ENCODE measurements at places on chromosomes 6 and 20.

DNA sequence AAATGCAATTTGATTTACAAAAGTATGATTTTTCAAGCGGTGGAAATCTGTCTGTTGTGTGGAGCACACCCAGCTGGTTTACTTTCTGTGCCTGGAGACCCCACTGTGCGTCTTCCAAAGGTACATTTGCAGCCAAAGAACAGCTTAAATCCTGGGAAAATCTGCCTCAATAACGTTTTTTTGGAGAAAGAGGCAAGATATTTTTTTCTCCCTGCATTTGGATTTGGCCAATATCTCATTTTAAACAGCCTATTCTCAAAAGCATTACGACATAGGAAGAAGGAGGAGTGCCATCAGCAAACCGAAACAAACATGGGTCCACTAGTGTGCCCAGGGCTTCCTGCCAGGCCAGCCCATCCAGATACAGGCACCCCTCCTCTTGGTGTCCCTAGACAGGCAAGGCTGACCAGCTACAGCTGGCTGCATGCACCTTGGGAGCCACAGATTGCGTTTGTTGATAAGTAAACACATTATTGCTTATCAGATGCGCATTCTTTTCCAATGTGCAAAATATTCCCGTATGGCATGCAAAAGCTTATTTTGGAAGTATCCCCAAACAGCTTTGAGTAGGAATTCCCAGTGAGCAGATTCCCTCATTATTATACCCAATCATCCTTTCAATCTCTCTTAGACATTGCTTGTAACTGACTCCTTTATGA, 184.5 kb upstream of the MARCKS start:
- H3K27me3 ChIP-seq, result no peaks in the 10 kb centered on the region
- no peaks in the 10 kb centered on the region for H3K36me3 ChIP-seq
- peaks cover 5% of the 10 kb centered on the region for H3K4me1 ChIP-seq
- no peak overlapping the region for H3K4me3 ChIP-seq
- no peak for DNase-seq

- H3K27ac ChIP-seq, result no peak overlapping the region
- no peaks in the 10 kb centered on the region for H3K4me1 ChIP-seq
- no peaks in the 10 kb centered on the region for H3K27me3 ChIP-seq
- no peak for DNase-seq
Measured at GRCh38 chr6:93985953-93986352, 566.6 kb upstream of the EPHA7 start.

DNA sequence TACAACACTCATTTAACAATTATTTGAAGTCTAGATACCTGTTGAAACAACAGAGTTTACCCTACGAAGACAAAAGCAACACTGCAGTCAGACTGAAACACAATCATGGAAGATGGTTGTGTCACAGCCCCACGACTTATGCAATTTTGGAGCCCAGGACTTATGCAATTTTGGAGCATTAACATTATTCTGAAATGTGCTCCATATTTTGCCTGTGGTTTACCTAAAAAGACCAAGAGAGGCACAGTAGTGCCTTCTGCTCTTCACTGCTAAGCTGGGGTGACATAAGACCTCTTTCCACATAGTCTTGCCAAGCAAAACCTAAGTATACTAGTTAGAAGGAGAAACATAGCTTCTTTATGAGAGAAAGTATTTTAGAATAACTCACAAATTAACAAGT, 216.5 kb downstream of the PTPRK start:
- no peaks in the 10 kb centered on the region for H3K4me1 ChIP-seq
- H3K27ac ChIP-seq, result no peak overlapping the region
- no peaks in the 10 kb centered on the region for H3K36me3 ChIP-seq
- H3K27me3 ChIP-seq, result no peaks in the 10 kb centered on the region
- no peak for DNase-seq

- H3K4me3 ChIP-seq, result no peak overlapping the region
- DNase-seq, result no peak
- H3K36me3 ChIP-seq, result no peaks in the 10 kb centered on the region
- H3K4me1 ChIP-seq, result no peaks in the 10 kb centered on the region
- no peaks in the 10 kb centered on the region for H3K27me3 ChIP-seq
Measured at GRCh38 chr20:23255106-23255505, 95.5 kb upstream of the NXT1 start.

GRCh38 chr6:12151433-12151820, 138.7 kb upstream of the EDN1 start:
- no peak for DNase-seq
- no peaks in the 10 kb centered on the region for H3K4me1 ChIP-seq
- no peaks in the 10 kb centered on the region for H3K36me3 ChIP-seq
- H3K27me3 ChIP-seq, result no peaks in the 10 kb centered on the region
- no peak overlapping the region for H3K4me3 ChIP-seq

GRCh38 chr6:91886183-91886795, 1299.4 kb upstream of the MAP3K7 start:
- H3K4me1 ChIP-seq, result no peaks in the 10 kb centered on the region
- no peak for DNase-seq
- no peak overlapping the region for H3K4me3 ChIP-seq
- no peaks in the 10 kb centered on the region for H3K27me3 ChIP-seq
- no peak overlapping the region for H3K27ac ChIP-seq

DNA sequence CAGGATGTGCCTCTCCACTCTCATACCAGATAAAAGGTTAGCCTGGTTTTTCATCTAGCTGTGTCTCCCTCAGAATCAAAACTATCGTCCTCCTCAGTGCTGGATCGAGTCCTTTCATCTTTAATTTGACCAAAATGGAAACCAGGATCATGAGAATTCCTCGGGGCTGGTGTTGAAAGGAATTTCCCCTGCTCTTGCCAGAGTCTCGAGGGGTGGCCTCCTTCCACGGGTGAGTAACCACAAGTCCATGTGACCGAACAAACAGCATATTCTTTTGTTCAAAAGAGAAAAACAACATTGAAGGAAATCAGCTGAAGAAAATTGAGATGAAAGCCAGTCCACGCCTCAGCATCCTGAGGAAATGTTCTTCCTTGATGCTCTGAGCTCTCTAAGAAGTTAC, 165.9 kb upstream of the CDYL start:
- H3K36me3 ChIP-seq, result no peaks in the 10 kb centered on the region
- no peaks in the 10 kb centered on the region for H3K27me3 ChIP-seq
- H3K4me1 ChIP-seq, result no peaks in the 10 kb centered on the region
- H3K4me3 ChIP-seq, result no peak overlapping the region
- DNase-seq, result no peak
- H3K27ac ChIP-seq, result no peak overlapping the region

All from iPS DF 6.9 (cell line).